ENCODE measurements at places on chromosomes 3 and 15.

DNA sequence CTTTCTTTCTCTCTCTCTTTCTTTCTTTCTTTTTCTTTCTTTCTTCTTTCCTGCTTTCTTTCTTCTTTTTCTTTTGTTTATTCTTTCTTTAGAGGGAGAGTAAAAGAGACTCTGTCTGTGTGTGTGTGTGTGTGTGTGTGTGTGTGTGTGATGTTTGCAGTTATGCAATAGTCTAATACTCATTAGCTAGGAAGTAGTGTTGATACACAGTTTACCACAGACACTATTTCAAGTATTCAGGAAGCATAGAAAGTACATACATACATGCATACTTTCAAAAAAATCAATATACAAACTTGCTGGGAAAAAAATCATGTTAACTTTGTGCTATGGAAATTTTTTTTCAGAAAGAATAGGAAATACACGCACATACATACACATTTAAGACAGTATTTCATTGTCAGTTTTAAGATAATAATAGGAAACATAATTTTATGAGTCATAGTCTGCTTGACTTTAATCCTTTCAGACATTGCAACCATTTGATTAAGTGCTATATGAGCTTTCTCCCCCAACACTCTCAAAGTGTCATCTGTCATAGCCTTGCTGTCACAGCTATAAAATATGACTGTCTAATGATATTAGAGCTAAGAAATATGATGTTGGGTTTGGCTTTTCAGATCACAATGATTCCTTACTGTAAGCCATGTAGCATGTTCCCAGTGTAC lies 74.9 kb upstream of the EPHA3 start:
- DNase-seq, result no peak

GRCh38 chr3:69197922-69198530 lies 75.6 kb upstream of the LMOD3 start:
- no peak for DNase-seq

- DNase-seq, result no peak
Measured at GRCh38 chr3:59406943-59407342, 357.1 kb upstream of the CFAP20DC start.

DNA sequence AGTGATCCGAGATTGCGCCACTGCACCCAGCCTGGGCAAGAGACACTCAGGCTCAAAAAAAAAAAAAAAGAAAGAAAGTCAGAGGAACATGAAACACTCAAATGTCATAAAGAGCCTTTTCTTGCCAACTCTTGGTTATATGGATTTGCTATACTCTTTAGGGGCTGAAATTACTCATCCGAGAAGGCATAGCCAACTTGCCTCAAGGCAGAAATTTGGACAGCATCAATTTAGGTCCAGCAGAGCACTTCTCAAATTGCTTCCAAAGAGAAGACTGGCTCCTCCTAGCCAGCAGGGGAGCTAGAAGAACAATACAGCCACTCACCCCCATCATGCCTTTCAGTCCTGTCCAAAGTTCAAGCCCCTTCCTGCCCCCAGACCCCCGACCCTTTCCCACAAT lies 43.8 kb downstream of the OSBPL10 start:
- DNase-seq, result no peak

- DNase-seq, result no peak
Measured at GRCh38 chr15:59306520-59307164, 66.0 kb downstream of the MYO1E start.

DNA sequence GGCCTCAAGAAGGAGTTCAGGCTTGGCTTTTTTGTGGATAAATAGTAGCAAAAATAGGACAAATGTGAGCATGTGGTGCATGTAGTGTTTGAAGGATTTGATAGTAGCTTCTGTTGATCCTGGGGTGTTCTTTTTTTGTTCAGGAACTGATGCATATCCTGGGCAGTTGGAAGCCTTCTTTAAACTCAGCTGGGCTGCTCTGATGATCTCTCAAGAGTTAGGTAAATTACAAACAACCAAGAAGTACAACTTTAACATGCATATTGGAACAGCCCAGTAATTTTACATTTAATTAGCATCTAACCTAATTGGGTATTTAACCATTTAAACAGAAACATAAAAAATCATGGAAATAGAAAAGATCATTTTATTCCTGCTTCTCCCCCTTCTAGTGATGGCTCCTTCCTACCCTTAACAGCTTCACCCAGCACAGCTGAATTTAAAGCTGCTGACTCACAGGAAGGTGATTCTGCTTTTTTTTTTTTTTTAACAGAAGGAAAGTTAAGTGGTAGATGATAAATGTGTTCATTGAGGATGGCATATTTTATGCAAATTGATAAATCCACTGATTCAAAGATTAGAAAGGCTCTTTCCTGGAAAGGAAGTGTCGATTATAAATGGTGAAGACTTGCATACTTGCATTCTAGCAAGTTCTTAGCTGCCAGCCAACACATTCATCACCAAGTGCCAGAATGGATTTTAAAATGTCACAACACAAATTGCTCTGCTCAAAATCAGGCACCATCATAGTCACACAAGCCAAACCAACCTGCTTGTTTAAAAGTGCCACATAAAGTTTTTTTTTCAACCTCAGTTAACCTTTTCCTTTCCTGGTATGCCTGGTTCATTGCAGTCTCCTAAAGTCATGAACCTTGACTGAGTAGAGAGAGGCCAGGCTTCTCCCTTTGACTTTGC lies 20.0 kb downstream of the SLC35G2 start:
- DNase-seq, result peak; percentile 64

GRCh38 chr15:36218991-36219390 lies 360.4 kb upstream of the CDIN1 start:
- DNase-seq, result no peak

GRCh38 chr15:76310475-76311099 lies 682 bp downstream of the ETFA start:
- DNase-seq, result peak; percentile 63

- no peak for DNase-seq
Measured at GRCh38 chr3:50210510-50211367, 5.7 kb downstream of the SLC38A3 start.

- DNase-seq, result no peak
Measured at GRCh38 chr15:31005660-31006059, 14.2 kb upstream of the MTMR10 start.

GRCh38 chr15:90774731-90775514 lies 57.8 kb downstream of the BLM start:
- DNase-seq, result no peak

GRCh38 chr15:66833803-66834202 lies 131.8 kb downstream of the SMAD6 start:
- no peak for DNase-seq

All from hematopoietic multipotent progenitor cell treated with erythropoietin and hydrocortisone succinate and interleukin-3 and kit ligand, for 6 days (in vitro differentiated cells).